ENCODE measurements at places on chromosomes 7 and 10. TPM values are rescaled to one million over a fixed set of nuclear protein-coding genes. Genes with fewer than 3 reads are reported as not detected.

The TMEM26 gene
- total RNA-seq = not detected

The SMKR1 gene
- 1.7 TPM for total RNA-seq

The SLC39A12 gene
- not detected for total RNA-seq

The SPDYE1 gene
- total RNA-seq = not detected

The ZNF804B gene
- total RNA-seq = not detected

The SEM1 gene
- 45.3 TPM for total RNA-seq

The MYPN gene
- not detected for total RNA-seq

The BMPER gene
- not detected for total RNA-seq

DNA sequence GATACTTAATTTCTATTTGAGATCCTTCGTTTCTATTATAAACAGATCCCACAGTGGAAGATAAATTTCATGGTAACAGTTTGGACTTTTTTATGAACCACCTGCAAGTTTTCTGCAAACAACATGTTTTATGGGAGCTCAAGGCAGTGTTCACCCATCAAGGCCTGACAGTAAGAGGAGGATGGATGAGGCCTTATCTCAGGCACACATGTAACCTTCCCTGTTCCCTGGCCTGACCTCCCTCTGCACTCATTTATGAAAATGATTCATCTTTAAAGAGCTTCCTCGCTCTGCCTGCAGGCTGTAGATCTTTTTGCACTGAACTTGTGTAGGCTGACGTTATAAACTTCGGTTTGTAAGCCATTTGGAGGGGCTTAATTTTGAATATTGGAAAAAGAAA lies 500.1 kb downstream of the GATA3 start:
- no peak for DNase-seq
- no peaks in the 10 kb centered on the region for H3K4me1 ChIP-seq
- H3K27ac ChIP-seq = no peak overlapping the region
- no peak overlapping the region for H3K4me3 ChIP-seq
- H3K36me3 ChIP-seq = no peaks in the 10 kb centered on the region
- H3K27me3 ChIP-seq = no peaks in the 10 kb centered on the region

GRCh38 chr10:130227883-130228282 lies 91.7 kb downstream of the GLRX3 start:
- H3K4me1 ChIP-seq = no peaks in the 10 kb centered on the region
- no peak overlapping the region for H3K27ac ChIP-seq
- no peaks in the 10 kb centered on the region for H3K36me3 ChIP-seq
- no peaks in the 10 kb centered on the region for H3K27me3 ChIP-seq
- H3K4me3 ChIP-seq = no peak overlapping the region
- no peak for DNase-seq

- no peak overlapping the region for H3K4me3 ChIP-seq
- H3K27me3 ChIP-seq = no peaks in the 10 kb centered on the region
- no peak for DNase-seq
- no peaks in the 10 kb centered on the region for H3K4me1 ChIP-seq
- no peak overlapping the region for H3K27ac ChIP-seq
Observed at GRCh38 chr7:81957517-81957916, 187.7 kb upstream of the HGF start.

DNA sequence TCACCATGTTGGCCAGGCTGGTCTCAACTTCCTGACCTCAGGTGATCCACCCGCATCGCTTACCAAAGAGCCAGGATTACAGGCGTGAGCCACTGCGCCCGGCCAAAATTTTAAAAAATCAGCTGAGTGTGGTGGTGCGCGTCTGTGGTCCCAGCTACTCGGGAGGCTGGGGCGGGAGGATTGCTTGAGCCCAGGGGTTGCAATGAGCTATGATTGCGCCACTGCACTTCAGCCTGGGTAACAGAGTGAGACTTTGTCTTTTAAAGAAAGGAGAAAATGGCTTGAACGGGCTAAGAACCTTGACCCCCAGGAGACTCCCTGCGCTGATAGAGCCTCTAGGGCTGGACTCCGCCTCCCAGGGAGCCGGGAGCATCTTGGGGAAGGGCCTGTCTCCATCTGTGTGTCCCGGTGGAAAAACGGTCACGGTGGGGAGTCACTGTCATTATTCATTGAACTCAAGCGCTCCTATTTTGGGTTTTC lies 760 bp upstream of the KCTD7 start:
- peaks cover 4% of the 10 kb centered on the region for H3K27me3 ChIP-seq
- H3K4me3 ChIP-seq = peak overlapping the region; percentile 85
- H3K36me3 ChIP-seq = peaks cover 21% of the 10 kb centered on the region
- H3K4me1 ChIP-seq = peaks cover 46% of the 10 kb centered on the region

GRCh38 chr7:30188811-30189210 lies 54.0 kb downstream of the MTURN start:
- H3K27ac ChIP-seq = no peak overlapping the region
- no peak for DNase-seq
- no peaks in the 10 kb centered on the region for H3K36me3 ChIP-seq
- H3K27me3 ChIP-seq = no peaks in the 10 kb centered on the region
- H3K4me1 ChIP-seq = no peaks in the 10 kb centered on the region

- no peak overlapping the region for H3K4me3 ChIP-seq
- DNase-seq = no peak
- no peaks in the 10 kb centered on the region for H3K27me3 ChIP-seq
- H3K36me3 ChIP-seq = no peaks in the 10 kb centered on the region
- no peaks in the 10 kb centered on the region for H3K4me1 ChIP-seq
Observed at GRCh38 chr7:69129524-69129923, 468.8 kb upstream of the AUTS2 start.

GRCh38 chr10:30751678-30752331 lies 122.3 kb upstream of the LYZL2 start:
- DNase-seq = no peak
- H3K36me3 ChIP-seq = no peaks in the 10 kb centered on the region
- peaks cover 33% of the 10 kb centered on the region for H3K4me1 ChIP-seq

- H3K36me3 ChIP-seq = no peaks in the 10 kb centered on the region
- H3K27me3 ChIP-seq = peaks cover 3% of the 10 kb centered on the region
- H3K4me3 ChIP-seq = no peak overlapping the region
- no peak for DNase-seq
- no peaks in the 10 kb centered on the region for H3K4me1 ChIP-seq
- no peak overlapping the region for H3K27ac ChIP-seq
Observed at GRCh38 chr7:31111109-31111451, 59.0 kb downstream of the ADCYAP1R1 start.

- H3K27ac ChIP-seq = peak overlapping the region; percentile 97
- peaks cover 45% of the 10 kb centered on the region for H3K4me1 ChIP-seq
- DNase-seq = peak; percentile 48
Observed at GRCh38 chr10:43417950-43418768, 9.2 kb upstream of the HNRNPF start.
